ENCODE measurements at places on chromosomes 5 and 9.
A peak's percentile ranks its signal among the peaks of the same experiment; 100 is the strongest.

DNA sequence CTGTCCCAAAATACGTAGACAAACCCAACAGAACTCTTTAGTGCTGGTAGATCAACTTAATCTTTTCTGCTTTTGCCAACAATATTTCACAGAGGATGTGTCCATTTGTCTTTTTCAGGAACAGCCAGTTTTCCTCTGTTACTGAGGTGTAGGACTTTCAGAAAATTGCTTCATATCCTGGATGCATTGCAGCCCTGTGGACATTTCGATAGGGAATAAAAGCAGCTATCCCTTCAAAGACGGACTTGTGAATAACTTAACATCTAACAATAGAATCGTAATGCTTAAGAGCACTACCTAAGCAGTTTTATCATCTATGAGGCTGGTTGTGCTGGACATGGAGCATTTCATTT is 59.7 kb downstream of the PCSK1 start:
- no peak for DNase-seq

GRCh38 chr5:173420108-173420507 is 91.9 kb upstream of the STC2 start:
- no peak for DNase-seq

DNA sequence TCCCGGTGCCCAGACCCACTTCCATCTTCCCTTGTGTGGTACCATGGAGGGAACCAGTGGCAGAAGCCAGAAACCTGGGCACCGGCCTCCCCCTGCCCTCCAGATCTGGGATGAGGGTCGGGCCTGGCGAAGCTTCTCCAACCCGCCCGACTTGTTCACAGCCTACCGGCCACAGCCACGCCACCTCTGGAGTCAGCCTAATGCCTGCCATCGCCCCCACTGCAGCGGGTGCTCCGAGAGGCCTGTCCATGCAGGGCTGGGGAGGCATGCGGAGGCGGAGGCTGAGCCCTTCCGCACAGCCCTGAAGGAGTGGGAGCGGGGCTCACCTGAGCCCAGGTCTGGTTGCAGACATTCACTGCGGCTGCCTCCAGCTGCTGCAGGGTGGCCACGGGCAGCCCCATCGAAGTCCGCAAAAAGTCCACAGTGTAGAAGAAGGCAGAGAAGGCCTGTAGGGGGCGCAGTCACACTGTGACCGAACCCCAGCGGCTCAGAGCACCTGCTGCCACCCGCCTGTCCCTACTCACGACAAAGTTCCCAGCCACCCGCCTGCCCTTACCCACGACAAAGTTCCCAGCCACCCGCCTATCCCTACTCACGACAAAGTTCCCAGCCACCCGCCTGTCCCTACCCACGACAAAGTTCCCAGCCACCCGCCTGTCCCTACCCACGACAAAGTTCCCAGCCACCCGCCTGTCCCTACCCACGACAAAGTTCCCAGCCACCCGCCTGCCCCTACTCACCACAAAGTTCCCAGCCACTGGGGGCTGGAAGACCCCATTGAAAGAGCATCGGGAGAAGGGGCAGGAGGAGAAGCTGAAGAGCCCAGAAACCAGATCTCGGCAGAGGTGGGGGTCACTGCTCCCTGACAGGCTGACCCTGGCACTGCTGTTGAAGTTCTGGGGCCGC is 3.8 kb upstream of the NPDC1 start:
- no peak for DNase-seq

DNA sequence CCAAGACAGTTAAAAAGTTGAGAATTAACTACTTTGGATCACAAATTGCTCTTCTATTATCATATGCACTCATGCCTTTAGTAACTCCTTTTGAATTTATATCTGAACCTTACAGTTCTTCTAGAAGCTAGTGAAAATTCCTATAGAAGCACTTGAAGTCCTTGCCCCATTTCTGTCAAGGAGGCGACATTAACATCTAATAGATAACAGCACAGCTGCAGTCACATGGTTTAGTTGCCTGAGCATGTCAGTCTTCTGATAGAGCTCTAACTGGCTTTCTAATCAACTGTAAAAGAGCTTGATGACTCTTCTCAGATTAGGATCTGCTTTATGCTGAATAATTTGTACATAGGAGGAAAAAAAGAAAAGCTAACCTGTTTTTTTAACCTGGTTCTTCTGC is 9.0 kb downstream of the RFESD start:
- DNase-seq = no peak

GRCh38 chr5:88298425-88298824 is 29.8 kb upstream of the TMEM161B start:
- no peak for DNase-seq

DNA sequence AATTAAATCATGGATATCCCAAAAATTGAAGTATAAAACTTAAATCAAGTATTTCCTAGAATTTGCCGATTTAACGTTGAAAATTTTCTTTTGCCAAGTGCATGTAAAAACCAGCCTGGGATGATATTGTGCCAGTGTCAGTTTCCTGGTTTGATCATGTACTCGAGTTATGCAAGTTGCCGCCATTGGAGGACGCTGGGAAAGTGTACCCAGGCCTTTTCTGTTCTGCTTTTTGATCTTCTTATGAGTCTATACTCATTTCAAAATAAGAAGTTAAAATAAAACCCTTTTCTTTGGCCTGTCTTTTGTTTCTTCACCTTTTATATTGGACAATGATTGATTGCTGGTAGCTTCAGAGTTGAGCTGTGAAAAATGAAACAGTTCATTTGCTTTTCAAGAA is 93.1 kb upstream of the NFIL3 start:
- DNase-seq = no peak

DNA sequence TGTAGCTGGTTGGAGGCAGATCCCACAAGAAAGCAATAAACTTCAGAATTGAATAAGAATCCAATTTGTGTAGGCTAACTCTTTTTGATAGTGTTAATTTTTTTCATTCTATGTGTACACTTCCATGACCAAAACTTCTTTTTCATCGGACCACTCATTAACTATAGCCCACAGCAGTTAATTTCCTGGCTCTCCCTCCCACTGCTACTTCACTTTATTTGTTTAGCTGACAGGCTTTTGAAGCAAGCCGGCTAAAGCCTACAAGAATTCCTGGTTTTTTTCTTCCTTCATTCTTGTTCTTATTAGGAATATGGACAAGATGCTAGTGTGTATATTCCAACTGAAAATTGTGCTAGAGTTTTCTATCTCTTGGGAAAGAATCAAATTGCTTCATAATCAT is 329.2 kb upstream of the CCNH start:
- DNase-seq = no peak

- peak; percentile 27 for DNase-seq
These were observed 41.9 kb downstream of the SLC22A5 start for GRCh38 chr5:132411304-132412013.

GRCh38 chr5:141585594-141585993 is 33.2 kb downstream of the DIAPH1 start:
- DNase-seq = no peak

GRCh38 chr9:28841775-28842174 is 1268.5 kb upstream of the C9orf72 start:
- DNase-seq = no peak

DNA sequence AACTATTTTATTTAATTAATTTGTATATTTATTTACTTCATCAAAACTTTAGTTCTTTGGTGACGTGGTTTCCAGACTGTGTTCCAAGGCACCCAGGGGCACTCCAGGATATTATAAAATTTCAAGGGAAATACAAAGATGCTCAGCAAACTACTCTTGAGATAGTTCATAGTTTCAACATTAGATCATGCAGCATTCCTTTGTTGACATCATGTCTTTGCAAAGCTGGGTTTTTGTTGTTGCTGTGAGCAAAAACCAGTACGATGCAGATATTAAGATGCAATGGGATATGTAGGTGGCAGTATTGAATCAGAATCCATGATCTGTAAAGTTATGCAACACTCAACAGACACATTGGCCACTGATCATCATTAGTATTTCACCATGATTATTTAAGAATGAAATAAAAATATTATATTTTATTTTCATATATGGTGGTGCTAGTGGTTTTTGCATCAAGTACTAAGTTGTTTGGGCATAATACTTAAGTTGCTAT is 219.7 kb downstream of the ADCY2 start:
- no peak for DNase-seq

DNA sequence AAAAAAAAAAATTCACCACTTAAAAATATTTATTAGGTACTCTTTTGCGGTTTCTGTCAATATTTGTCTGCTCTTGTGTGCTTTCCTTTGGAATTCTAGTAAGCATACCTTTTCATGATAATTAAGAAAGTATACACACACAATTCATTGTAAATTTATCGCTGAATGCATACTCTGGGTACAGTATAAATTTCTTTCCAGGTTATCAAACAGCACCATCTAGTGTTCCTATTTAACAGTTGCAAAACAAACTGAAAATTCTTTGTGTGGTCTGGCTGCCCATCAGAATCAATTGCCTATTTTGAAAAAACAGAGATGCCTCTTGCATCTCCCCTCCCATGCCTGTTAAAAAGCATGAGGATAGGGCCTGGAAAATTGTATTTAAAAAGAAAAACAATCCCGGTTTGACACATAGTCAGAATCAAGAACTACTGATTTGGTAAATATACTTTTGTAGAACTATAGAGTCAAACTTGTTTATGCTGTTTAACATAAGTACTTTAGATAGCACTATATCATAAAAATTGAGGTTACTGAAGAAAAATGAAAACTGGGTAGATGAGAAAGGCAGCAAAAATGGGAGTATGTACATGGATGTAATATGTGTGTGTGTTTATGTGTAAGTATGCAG is 16.2 kb downstream of the PGGT1B start:
- DNase-seq = no peak

DNA sequence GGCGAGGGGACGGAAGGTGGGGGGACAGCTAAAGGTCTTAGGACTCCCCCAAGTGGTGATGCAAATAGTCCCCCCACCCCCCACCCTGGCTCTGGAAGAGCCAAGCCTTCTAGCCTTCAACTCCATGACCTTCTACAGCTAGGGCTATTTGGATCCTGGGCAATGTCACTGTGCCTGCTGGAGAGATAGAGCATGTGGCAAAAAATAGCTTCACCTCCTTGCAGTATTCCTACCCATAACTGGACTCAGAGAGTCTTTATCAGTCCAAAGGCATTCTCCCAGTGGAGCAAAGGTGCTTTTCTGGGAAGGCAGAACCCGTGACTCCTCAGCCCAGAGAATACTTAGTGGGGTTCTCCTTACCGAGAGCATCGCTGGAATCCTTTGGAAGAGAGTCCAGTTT is 48.9 kb upstream of the PPARGC1B start:
- DNase-seq = no peak

DNA sequence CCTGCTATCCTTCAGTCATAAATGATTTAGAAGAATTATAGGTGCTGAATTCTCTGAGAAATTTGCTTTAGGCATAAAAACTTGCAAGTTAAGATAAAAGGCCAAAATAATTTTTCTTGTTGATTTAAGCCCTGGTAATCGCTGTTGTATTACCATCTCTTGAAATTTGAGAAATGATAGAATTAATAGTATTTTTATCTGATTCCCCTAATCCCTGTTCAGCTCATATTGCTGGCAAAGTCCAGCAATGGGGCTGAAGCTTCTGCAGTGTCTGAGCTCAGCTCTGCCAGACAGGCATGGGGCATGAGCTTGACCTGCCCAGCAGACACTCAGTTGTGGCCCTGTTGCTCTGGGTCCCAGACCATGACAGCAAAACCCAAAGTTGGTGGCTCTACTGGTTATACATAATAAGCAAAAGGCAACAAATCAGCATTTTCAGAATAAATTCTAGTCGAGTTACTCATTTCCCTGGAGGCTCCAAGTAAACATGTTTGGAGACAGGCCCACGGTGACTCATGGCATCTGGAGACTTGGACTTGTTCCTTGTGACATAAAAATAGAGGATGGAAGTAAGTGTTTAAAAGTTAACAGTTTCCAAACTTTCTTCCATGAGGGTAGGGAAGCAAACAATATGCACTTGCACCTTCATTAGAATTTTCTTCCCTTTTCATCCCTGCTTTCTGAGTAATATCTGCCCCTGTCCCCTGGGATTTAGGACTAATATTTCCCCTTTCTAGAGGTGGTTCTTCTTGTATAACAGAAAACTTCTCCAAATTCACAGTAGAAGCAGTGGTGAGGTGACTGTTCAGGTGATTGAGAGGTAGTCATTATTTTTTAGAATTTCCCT is 60.2 kb upstream of the SLC2A8 start:
- DNase-seq = no peak

DNA sequence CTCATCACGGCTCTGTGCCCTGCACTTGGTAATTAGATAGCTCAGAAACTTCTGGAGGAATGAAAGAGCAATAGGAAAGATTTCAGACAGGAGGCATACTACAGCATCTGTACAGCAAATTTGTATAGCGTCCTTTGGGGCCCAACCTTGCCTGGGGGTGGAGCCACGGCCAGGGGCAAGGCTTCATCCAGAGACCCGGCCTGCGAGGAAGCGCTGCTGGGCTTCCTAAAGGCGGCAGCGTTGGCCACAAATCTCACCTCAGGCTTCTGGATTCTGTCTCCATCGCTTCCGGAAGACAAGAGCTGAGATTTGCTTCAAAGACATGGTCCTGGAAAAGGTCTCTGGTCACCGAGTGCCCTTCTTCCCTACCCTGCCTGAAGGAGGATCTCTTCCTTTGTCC is 12.2 kb upstream of the SPATA31D1 start:
- DNase-seq = no peak

DNA sequence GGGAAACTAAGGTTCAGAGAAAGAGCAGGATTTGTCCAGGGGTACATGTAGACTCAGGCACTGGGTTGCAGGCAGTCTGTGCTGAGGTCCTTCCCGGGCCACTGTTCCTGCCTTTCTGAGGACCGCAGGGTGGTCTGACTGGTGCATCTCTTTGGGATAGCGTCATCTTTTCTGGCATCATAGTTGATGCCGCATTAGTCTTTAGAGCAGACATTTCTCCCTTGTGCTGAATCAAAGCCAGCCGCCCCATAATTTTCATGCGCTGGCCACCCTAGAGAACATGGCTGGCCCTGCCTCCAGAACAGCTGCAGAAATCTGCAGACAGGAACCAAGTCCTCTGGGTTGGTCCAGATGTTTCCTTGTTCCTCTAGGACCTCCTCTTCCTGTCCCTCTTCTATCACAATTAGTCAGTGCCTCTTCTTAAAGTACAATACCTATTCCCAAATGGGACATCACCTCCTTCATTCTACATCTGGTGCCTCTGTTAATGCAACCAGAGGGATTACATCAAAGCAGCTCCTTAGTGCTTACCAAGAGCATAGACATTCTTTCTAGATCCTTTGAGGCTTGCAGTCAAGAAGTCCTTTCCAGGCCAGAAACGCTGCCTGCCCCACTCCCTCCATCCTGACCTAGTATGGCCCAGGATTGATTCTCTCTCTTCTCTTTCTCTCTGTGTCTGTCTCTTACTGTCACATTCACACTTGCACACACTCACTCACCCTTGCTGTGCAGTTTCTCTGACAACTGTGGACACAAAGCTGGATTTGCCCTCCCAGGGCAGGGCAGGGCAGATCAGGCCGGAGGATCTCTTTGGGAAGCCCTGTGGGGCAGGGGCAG is 42.0 kb upstream of the ORM1 start:
- no peak for DNase-seq

- no peak for DNase-seq
These were observed 504 bp upstream of the ZNF618 start for GRCh38 chr9:113875459-113876150.

- no peak for DNase-seq
These were observed 42.6 kb downstream of the LEAP2 start for GRCh38 chr5:132916086-132916485.

GRCh38 chr9:14797435-14797834 is 74.9 kb upstream of the CER1 start:
- DNase-seq = no peak

- DNase-seq = no peak
These were observed 151.4 kb downstream of the KDM4C start for GRCh38 chr9:6909181-6909580.

Measured in stimulated activated CD4-positive, alpha-beta T cell treated with anti-CD3 and anti-CD28 coated beads, Interleukin-15, amount 100 ng/mL, for 1 hour (primary cell).